ENCODE measurements at places on chromosomes 16 and 17.
A peak's percentile ranks its signal among the peaks of the same experiment; 100 is the strongest.

- ATAC-seq: no peak
Measured at GRCh38 chr16:83609178-83609577, 198.6 kb upstream of the HSBP1 start.

GRCh38 chr16:80971819-80972218, 34.9 kb downstream of the CMC2 start:
- no peak for ATAC-seq

DNA sequence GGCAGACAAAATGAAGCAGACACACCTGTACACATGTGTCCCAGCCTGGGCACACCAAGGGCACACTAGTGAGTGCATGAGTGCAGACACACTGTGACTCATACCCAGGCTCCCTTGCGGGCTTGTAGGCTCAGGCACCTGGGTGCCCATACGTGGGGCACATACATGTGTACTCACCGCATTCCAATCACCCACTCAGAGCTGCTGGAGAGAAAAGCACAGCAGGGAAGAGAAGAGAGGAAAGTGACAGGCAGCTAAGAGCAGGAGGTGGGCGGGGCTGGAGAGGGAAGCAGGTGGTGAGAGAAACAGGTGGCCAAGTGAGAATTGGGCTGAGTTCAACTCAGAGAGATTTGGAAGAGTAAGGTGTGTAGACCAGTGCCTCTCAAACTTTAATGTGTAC, 54.0 kb downstream of the TMEM132E start:
- no peak for ATAC-seq

DNA sequence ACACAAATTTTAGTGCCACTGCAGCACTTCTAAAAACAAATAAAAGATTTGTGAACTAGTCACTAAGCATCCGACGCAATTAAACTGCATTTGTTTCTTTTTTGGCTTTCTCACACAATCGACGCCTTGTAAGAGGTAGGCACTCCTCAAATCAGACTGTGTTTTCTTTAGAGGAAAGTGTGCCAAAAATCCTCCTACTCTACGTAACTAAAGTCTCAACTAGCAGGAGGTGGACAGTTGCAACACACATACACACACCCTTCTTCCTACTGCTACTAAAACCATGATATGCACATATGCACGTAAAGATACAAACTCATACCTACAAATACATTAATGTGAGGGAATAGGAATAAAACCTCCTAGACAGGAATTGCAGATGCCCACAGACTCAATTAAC, 844.7 kb upstream of the SOX9 start:
- ATAC-seq: no peak

DNA sequence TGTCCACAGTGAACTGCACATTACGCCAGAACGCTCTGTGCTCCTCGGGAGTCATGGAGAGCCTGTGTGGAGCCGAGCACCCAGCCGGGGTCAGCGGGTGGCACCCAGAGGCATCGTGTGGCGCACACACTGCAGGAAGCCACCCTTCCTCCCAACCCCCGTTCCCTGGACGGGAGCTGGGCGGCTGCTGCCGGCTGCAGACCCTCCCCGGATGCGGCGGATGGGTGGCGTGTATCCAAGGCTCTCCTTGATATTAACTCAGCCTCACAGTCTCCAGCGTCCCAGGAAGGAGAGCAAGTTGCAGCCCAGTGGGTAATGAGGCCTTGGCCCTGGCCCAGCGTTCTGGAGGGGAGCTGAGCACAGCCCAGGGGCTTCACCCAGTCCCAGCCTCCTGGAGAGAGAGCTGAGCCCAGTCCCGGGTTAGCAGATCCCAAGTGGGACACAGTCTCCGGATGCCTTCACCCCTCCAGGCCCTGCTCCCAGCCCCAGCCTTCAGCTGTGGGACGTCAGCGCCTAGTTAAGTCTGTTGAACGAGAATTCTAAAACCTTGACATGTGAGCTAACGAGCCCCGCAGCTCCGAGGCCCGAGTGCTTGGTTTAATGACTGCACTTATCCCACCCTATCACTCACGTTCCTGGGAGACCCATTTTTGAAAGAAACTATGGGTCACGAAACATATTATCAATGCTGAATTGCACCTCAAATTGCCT, 86.6 kb downstream of the TBC1D16 start:
- no peak for ATAC-seq

DNA sequence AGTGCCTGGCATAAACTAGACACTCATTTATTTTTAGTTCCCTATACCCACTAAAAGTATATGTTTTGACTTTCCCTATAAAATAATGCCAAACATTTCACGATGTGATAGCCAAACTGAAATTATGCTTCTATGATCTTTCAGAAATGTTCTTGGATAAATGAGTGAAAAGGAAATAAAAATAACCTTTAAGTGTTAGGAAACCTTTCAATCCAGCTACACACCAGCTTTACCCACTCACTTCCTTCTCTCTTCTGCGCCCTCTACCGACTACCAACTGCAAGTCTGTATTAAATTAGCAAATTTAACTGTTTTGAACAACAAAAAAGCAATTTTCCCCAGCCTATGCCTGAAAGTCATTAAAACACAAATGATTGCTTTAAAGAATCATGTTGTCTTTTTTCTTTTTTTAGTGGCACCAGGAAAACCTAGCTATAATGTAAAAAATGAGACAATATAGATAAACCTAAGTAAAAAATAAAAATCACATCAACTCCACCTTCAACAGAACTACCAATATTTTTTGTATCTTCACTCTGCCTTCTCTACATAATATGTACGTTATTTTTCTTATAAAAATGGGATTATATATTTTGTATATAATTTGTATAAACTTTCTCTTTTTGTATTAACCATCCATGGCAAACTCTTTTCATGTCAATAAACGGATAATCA, 13.2 kb upstream of the TMEM100 start:
- ATAC-seq: peak; percentile 25

DNA sequence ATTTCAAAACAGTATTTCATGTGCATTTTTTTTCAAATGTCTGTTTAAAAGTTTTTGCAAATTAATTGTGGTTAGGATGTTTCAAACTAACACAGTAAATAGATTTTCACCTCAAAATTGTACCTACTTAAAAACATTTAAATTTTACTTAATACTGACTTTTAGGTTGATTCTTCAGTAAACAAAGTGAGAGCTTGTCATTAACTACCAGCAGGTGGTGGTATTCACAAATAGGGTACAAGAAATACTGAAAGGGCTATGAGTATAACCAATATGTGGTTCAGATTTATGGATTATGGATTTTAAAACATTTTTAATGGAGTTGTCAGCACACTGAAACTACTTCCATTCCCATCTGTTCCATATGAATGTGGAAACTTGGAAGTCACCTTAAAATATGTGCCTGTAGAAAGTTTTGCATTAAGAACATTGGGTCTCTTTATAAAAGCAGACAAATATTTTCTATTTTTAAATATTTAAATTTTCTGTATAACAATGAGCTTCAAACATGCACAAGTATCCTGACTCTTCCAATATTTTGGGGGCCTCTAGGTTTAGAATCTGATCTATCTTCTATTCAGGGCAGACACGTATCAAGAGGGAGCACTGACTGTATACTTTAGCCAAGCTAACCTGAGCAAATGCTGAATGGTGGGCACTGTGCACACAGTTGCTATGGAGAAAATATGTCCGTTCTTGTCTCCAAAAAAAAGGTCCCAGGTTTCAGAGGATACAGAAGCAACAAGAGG, 155.6 kb downstream of the SNX11 start:
- no peak for ATAC-seq

- ATAC-seq: peak; percentile 83
Measured at GRCh38 chr17:41801374-41802271, 10.1 kb downstream of the P3H4 start.

GRCh38 chr17:48637323-48638260, 11.4 kb upstream of the HOXB9 start:
- ATAC-seq: peak; percentile 35

GRCh38 chr17:45313421-45313771, 3.4 kb downstream of the MAP3K14 start:
- ATAC-seq: no peak

GRCh38 chr16:79677799-79678530, 77.4 kb upstream of the MAF start:
- peak; percentile 14 for ATAC-seq

- ATAC-seq: peak; percentile 72
Measured at GRCh38 chr17:43784628-43785101, 4.4 kb downstream of the CFAP97D1 start.

DNA sequence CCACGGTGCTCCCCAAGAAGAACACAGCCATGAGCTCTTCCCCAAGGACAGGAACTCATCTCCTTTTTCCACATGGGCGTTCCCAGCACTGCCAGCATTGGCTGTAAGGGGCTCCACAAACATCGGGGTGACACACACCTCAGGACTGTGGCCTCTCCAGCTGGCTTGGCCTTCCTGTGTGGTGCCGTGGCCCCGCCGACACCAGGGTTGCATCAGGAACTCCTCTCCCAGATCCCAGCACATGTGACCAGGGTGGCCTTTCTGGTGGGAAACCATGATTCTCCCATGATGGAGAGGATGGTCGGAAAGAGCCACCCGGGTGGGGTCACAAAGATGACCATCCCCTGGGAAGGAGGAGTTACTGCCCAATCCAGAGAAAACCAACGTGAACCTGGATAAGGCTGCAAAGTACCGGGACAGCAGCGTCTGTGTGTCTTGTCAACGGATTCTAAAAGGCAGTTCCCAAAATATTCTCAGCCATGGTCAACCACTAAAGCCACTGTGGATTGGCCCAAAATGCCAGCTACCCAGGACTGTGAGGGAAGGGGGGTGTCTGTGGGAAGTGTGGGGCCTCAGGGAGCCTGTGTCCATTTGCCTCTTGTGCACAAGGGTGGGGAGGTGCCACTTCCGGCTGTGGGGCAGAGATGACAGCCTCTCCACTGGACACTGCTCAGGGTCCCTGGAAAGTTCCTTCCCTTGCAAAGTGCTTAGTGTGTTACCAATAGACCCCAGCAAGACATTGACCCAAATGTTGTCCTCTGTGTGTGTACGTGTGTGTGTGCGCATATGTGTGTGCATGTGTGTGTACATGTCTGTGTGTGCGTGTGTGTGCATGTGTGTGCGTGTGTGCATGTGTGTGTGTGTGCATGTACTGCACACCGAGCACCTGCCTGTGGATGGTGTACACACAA, 78.0 kb upstream of the CBX4 start:
- no peak for ATAC-seq

GRCh38 chr16:59719121-59719520, 985.0 kb upstream of the GOT2 start:
- ATAC-seq: no peak

GRCh38 chr17:63698886-63699637, 863 bp downstream of the LIMD2 start:
- ATAC-seq: peak; percentile 4

GRCh38 chr16:73735954-73736353, 560.7 kb upstream of the PSMD7 start:
- no peak for ATAC-seq

All from activated T-helper 17 cell treated with anti-CD3 and anti-CD28 coated beads, Interleukin-2, amount 50 U/mL, for 72 hours (primary cell).